Activated B cell treated with CpG ODN at 0.5 μM for 24 hours (primary cell): ENCODE measurements at places on chromosomes 7 and 10. TPM values are rescaled to one million over a fixed set of nuclear protein-coding genes. Genes with fewer than 3 reads are reported as not detected.

GRCh38 chr7:150936018-150936417, 42.1 kb downstream of the KCNH2 start:
- H3K4me3 ChIP-seq = no peak overlapping the region
- H3K27ac ChIP-seq = no peak overlapping the region
- H3K36me3 ChIP-seq = no peaks in the 10 kb centered on the region
- H3K4me1 ChIP-seq = peaks cover 5% of the 10 kb centered on the region
- DNase-seq = no peak
- peaks cover 19% of the 10 kb centered on the region for H3K27me3 ChIP-seq

DNA sequence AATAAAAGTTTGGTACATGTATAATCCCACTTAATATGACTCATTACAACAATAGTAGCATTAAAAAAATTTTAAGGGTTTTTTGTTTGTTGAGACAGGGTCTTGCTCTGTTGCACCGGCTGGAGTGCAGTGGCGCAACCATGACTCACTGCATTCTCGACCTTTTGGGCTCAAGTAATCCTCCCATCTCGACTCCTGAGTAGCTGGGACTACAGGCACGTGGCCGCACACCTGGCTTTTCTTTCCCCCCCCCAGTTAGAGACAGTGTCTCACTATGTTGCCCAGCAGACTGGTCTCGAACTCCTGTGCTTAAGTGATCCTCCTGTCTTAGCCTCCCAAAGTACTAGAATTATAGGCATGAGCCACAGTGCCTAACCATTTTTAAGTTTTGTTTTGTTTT, 40.7 kb downstream of the KMT2C start:
- no peak overlapping the region for H3K27ac ChIP-seq
- no peaks in the 10 kb centered on the region for H3K27me3 ChIP-seq
- no peak for DNase-seq
- peaks cover 6% of the 10 kb centered on the region for H3K36me3 ChIP-seq
- H3K4me3 ChIP-seq = no peak overlapping the region

MAGI2 gene
- 0.38 and 0.46 TPM in 2 replicates for total RNA-seq

COX19 gene
- 21.2 and 24.5 TPM in 2 replicates for total RNA-seq
